SJCRH30 (cell line): ENCODE measurements at places on chromosomes 6 and 20.

DNA sequence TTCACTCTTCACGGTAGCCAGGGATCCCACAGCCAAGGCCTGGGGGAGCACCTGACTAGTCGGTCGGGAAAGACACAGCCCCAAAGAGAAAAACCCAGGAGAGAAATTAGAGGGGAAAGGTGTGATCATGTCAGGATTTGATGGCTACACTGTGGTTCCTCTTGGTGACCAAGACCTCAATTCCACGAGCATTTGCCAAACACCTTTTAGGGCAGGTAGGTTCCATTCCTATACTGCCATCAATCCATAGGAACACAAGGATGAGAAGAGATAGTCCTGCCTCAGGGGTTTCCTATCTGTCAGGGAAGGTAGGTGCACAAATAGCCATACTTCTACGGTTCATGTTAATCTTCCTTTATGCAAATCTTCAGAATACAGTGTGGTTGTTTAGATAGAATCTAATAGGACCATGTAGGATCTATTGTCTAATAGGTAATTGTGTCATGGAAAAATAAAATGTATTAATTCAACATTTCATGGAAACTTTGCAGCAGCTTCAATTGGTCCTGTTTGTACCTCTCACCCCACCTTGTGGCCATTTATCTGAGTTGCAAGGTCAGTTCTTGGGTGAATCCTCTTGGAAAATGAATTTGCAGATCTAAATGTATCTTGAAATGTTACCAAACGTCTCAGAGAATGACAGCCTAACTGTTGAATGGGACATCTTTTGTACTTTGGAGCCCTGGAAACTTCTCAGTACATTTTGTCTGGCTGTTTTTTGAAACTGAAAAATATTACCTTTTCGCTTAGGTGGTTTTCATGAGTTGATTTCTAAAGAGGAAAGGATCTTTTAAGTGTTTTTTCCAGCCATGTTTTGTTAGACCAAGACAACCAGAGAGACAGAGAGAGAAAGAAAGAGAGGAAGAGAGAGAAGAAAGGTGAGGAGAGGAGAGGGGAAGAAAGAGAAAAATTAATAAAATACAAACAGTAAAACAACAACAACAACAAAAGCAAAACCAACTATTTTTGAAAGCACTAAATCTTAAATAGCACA is 33.7 kb upstream of the IYD start:
- DNase-seq = peak; percentile 52

DNA sequence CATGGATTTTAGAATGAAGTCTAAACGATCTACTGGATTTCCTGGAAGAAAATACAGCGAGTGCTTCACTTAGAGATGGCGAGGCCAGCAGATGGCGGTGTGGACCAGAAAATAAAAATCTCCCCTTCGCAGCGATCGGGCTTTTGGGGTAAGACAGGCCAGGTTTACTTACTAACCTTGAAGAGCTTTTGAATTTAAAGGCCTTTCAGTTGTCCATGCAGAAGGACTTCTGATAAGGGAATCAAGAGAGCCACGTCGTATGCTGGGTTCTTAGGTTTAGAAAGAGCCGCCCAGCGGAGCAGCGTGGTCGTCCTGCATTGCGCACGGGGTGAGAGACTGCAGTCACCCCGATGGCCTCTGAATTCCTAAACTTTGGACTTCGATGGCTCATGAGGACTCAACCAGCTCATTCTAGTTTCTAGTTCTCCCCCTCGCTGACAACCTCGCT is 125.2 kb upstream of the RALGAPA2 start:
- peak; percentile 81 for DNase-seq

- DNase-seq = no peak
Observed at GRCh38 chr6:40888456-40888990, 150.5 kb downstream of the UNC5CL start.

DNA sequence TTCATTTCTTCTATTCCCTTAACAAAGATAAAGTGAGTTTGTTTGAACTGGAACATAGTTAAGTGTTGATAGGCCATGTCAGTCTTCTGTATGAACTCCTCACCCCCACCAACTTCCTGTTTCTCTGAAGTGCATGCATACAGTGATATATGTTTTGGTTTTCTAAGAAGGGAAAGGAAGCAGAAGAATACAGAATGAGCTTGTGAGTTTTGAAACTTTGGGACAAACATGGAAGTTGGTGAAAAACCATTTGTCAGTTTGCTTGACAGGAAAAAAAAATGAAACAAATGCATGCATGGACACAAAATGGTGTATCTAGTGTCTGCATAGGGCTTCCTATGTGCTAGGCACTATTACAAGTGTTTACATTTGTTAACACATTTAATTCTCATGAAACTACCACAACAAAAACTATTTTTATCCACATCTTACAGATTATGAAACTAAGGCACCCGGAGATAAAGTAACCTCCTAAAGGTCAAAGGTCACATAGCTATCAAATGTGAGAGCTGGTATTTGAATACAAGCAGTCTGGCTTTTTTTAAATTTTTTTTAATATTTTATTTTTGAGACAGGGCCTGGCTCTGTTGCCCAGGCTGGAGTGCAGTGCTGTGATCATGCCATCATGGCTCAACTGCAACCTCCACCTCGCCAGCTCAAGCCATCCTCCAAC is 105.9 kb downstream of the ADGRB3 start:
- no peak for DNase-seq

DNA sequence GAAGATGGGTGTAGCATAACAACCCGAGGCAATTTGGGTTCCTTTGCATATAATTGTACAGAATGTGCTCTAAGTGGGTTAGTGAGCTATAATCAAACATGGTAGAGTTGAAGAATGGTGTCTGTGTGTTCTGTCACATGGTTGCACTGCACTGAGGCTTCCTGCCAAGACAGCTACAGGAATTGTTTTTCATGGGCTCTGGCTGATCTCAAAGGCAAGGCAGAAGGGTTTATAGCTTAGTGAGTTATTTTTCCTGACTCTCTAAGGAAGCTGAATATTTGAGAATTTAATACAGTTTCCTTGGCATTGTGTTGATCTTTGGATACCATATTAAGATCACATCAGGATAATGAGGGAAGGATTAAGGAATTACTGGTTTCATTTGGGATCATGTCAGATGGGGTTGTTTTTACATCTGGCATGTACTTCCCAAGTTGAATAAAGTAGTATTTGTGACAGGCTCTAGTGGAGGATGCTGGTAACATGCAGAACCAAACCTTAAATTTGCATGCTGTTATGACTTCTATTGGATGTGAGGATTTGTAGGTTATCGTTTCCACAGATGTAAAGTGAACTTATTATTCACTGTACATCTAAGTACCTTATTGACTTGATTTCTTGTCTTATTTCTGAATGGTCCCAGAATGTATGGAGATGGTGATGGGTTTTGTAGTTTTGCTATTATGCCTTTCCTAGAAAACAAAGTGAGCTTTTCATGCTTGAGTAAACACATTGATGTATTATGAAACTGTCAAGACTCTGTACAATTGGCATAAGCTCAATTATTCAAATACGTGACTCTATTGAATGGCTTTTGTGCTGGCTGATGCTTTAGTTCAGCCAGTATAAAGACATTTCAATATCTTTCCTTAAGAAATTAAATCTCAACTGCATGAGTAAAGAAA is 43.3 kb downstream of the LRRC1 start:
- no peak for DNase-seq

- peak; percentile 32 for DNase-seq
Observed at GRCh38 chr6:113365191-113365590, 492.0 kb upstream of the MARCKS start.

GRCh38 chr6:167549213-167549612 is 224.3 kb downstream of the TTLL2 start:
- no peak for DNase-seq

DNA sequence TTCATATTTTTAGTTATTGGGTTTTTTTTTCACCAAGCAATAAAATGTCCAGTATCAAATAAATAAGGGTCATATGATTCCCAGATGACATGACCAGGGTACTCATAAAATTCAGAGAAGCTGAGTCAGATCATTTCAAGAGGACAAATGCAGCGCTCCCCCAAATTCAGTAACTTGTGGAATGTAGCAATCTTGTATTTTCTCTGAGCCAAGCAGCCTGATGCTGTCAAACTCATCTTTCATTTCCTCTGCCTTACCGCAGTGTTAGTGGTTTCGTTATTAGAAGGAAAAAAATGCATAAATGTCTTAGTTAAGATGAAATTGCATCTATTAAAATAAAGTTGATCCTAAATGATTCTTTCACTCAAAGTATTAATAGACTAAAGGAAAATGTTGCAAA is 57.8 kb upstream of the EDN1 start:
- no peak for DNase-seq
